Activated CD4-positive, alpha-beta memory T cell treated with anti-CD3 and anti-CD28 coated beads for 36 hours (primary cell): ENCODE measurements at places on chromosomes 12 and 14.

DNA sequence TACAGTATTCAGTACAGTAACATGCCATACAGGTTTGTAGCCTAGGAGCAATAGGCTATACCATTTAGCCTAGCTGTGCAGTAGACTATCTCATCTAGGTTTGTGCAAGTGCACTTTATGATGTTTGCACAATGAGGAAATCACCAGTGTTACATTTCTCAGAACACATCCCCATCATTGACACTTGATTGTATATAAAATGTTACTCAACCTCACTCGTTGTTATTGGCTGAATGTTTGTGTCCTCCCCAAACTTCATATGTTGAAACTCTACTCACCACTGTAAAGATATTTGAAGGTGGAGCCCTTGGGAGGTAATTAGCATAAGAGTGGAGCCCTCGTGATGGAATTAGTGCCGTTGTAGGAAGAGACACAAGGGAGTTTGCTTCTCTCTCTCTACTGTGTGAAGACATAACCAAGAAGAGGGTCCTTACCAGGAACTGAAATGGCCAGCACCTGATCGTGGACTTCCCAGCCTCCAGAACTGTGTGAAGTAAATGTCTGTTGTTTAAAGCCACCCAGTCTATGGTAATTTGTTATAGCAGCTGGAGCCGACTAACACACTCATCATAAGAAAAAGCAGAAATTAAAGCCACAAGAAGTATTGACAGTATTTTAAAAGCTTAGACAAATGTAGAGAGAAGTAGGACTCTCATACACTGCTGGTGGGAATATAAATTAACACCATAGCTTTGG, 3.2 kb upstream of the MED13L start:
- no peak for DNase-seq

GRCh38 chr14:60722107-60722356, 2.1 kb downstream of the SIX4 start:
- no peak for DNase-seq

- DNase-seq, result no peak
These were observed 29.0 kb upstream of the C12orf50 start for GRCh38 chr12:88057994-88058718.

- no peak for DNase-seq
These were observed 597 bp downstream of the SVOP start for GRCh38 chr12:109020146-109020795.

- peak; percentile 50 for DNase-seq
These were observed 17.8 kb downstream of the GPR132 start for GRCh38 chr14:105047283-105048016.

GRCh38 chr14:77474479-77475177, 16.7 kb downstream of the AHSA1 start:
- DNase-seq, result no peak

- peak; percentile 92 for DNase-seq
These were observed 169.9 kb upstream of the HIF1A start for GRCh38 chr14:61525293-61526011.

GRCh38 chr12:63848450-63848849, 4.0 kb downstream of the SRGAP1 start:
- no peak for DNase-seq

DNA sequence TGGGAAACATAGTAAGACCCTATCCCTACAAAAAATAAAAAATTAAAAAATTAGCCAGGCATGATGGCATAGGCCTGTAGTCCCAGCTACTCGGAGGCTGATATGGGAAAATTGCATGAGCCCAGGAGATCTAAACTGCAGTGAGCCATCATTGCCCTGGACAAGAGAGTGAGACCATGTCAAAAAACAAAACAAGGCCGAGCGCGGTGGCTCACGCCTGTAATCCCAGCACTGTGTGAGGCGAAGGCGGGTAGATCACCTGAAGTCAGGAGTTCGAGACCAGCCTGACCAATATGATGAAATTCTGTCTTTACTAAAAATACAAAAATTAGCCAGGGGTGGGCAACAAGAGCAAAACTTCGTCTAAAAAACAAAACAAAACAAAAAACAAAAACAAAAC, 51.6 kb downstream of the FAM186A start:
- no peak for DNase-seq

DNA sequence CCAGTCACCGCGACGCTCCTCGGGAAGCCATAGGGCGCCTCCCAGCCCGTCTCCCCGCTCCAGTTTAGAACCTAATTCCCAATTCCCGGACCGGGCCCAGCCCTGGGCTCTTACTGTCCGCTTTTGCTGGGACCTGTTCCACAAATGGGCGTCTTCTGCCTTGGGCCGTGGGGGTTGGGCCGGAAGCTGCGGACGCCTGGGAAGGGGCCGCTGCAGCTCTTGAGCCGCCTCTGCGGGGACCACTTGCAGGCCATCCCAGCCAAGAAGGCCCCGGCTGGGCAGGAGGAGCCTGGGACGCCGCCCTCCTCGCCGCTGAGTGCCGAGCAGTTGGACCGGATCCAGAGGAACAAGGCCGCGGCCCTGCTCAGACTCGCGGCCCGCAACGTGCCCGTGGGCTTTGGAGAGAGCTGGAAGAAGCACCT, 797 bp downstream of the UNG start:
- DNase-seq, result no peak

- DNase-seq, result no peak
These were observed 29.5 kb upstream of the INF2 start for GRCh38 chr14:104659764-104660523.

GRCh38 chr14:54889919-54890318, 12.7 kb downstream of the GCH1 start:
- DNase-seq, result no peak

- no peak for DNase-seq
These were observed 184.8 kb downstream of the PIK3C2G start for GRCh38 chr12:18446061-18446644.

- DNase-seq, result no peak
These were observed 11.4 kb upstream of the SPSB2 start for GRCh38 chr12:6884539-6884938.

- DNase-seq, result no peak
These were observed 27.9 kb upstream of the ATP2A2 start for GRCh38 chr12:110253176-110253575.

DNA sequence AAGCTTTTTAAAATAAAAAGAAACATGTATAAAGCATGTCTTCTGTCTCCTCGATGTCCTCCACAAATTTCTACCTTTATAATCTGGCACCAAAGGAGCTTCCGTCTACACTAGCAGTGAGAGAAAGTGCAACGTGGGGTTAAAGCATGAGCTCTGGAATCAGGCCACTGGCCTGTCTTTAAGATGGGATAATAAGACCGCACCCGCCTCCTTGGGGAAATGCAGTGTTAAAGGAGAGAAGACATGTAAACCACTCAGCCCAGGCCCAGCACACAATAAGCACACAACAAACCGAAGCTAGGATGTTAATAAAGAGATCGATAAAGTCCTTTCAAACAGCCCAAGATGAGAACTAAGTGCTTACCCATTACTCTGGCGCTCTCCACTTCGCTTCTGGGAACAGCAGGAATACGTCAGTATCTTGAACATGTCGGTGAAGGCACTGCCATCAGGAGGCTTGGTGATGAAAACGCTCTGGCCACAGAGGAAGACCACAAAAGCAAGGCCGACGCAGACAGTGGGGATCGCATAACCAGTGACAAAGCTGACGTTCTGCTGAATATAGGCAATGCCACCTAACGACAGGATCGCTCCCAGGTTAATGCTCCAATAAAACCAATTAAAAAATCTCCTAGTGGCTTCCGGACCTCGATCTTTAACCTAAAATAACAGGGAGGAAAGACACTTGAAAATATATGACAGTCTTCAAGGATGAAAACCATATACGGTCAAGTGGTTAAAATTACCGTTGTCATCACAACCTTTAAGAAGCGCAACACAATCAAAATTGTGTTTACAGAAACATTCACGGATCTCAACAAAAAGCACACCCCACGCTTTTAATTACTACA, 9.1 kb downstream of the SLC15A4 start:
- DNase-seq, result no peak

GRCh38 chr12:105968025-105968424, 170.7 kb downstream of the NUAK1 start:
- no peak for DNase-seq

- no peak for DNase-seq
These were observed 8.6 kb downstream of the VTI1B start for GRCh38 chr14:67665868-67666267.

DNA sequence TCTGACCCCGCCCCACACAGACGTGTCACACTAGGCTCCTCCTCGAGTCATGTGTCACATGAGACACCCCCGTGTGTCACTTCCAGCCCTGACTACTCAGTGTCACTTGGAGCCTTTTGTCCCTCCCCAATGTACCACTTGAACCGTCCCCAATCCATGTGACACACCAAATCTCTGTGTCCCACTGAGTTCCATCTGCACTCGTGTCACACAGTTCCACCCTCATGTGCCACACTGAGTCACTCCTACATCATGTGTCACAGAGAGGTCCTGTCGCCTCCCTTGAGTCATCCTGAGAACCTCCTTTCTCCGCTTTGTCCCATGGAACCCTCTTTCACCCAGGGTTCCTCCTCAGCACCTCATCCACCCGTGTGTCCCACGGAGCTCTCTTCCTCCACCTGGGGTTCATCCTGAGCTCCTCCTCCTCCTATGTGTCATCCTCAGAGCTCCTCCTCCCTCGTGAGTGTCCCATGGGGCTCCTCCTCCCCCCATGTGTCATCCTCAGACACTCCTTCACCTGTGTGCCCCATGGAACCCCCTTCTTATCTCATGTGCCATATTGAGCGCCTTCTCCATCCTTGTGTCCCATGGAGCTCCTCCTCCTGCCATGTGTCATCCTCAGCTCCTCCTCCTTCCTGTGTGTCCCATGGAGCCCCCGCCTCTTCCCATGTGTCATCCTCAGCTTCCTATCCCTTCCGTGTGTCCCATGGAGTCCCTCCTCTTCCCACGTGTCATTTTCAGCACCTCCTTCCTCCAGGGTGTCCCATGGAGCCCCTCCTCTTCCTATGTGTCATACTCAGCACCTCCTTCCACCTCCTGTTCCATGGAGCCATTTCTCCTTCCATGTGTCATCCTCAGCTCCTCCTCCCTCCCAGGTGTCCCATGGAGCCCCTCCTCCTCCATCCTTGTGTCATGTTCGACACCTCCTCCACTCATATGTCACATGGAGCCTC, 32.0 kb downstream of the RTL1 start:
- peak; percentile 13 for DNase-seq

GRCh38 chr12:27319848-27320247, 12.8 kb upstream of the BMAL2 start:
- no peak for DNase-seq

DNA sequence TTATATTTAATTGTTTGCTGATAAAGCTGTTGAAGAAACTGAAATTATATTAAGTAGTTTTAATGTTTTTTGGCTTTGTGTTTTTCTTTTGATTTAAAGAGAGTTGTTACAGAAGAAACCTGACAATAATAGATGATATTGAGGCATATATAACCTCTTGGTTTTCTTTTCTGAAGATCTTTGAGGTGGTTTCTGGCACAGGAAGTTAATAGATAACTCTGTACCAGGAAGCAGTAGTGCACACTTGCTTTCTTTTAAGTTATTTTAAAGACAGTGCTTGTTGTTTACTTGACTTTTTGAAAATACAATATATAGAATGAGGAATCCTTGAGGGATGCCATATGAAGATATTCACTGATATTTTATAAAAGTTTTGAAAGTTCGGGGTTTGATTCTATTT, 209.0 kb upstream of the FBXO33 start:
- no peak for DNase-seq

GRCh38 chr14:92651106-92651757, 97.2 kb downstream of the LGMN start:
- peak; percentile 90 for DNase-seq

DNA sequence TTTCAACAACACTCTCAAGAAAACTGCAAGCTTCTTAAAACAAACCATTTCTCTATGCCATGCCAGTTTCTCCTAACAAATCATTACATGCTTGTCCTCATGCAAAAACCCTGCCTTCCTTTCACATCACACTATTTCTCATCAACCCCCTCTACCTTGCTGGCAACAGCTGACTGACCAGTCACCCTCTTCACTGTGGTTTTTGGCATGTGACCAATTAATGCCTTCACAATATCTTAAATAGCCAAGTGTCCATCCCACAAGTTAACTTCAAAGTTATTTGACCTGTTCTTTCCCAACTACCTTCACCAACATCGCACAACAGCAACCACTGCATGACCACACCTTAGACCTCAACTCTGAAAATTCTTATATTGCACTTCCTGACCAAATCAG, 159.6 kb downstream of the CEP128 start:
- DNase-seq, result no peak

DNA sequence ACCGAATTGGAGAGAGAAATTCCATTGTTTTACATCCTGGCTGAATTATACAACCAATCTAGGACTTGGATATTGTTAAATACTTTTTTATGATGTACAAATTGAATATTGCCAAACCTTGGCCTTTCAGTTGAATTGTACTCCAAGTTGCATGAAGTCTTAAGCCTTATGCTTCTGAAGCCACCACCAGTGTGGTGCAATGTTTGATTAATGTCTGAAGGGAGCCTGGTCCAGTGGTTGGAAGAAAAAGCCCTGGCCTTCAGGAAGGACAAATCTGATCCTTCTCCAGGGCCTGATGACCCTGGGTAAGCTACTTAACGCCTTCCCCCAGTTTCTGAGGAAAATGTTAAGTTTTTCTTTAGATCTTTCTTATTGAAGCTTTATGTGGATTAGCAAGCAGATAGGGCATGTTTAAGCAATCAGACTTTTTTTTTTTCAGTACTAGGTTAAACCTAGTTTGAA, 72.0 kb downstream of the PAPOLA start:
- no peak for DNase-seq

- no peak for DNase-seq
These were observed 99.7 kb downstream of the ZFP36L1 start for GRCh38 chr14:68692916-68693771.

DNA sequence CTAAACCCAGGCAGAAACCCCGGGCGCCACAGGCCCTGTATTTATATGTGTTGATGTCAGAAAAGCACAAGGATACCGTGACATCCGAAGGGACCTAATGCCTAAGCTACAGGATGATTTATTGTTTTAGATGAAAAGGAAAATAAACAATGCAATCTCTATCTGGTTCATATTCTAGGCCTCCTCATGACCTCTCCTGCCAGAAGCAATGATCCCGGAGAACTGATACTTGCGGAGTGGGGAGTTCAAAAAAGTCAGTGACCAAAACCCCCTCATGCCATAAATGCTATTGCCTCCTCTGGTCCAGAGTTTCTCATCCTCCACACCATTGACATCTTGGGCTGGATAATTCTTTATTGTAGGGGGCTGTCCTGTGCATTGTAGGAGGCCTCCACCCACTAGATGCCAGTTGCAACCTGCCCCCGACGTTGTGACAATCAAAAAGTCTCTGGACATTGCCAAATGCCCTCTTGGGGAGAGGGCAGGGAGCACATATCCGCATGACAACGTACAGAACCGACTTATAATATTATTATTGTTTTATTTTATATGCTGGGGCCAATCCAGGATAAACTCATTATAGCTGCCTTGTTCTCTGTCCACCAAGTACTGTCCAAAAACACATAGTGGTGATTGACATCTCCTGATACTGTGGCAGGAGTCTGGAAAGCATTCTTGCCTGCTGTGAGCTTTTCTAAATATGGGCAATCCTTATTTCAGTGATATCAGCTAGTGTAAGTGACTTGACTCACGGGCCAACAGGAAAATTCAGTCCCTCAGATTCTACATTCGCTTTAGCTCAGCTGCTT, 1.1 kb upstream of the CSRP2 start:
- no peak for DNase-seq

- no peak for DNase-seq
These were observed 5.5 kb downstream of the ASCL1 start for GRCh38 chr12:102962986-102963385.
